ENCODE measurements at places on chromosomes 11 and 22.
A peak's percentile ranks its signal among the peaks of the same experiment; 100 is the strongest.

- DNase-seq, result no peak
Observed at GRCh38 chr11:76115555-76115954, 90.7 kb downstream of the WNT11 start.

GRCh38 chr11:67562963-67563704 is 20.5 kb upstream of the GSTP1 start:
- DNase-seq, result no peak

DNA sequence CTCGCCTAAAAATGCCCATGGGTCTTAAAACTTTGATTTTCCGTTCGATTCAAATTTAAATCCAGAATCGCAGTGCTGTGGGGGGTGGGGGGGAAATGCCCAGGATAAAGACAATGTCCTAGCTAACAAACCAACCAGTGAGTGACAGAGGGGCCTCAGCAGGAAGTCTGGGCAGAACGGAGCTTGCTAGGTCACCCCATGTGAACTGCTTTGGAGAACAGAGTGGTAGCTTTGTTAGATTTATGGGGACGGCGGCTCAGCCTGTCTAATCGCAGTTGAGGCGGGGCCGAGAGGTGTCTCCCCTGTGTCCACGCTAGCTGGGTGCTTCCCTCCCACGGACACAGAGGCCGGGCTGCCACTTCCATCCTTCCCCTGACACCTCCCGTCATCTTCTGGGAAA is 243.9 kb downstream of the CTTN start:
- DNase-seq, result no peak

- DNase-seq, result no peak
Observed at GRCh38 chr11:72001834-72002591, 3.3 kb downstream of the IL18BP start.

GRCh38 chr11:73262851-73263495 is 9.2 kb upstream of the P2RY6 start:
- no peak for DNase-seq

DNA sequence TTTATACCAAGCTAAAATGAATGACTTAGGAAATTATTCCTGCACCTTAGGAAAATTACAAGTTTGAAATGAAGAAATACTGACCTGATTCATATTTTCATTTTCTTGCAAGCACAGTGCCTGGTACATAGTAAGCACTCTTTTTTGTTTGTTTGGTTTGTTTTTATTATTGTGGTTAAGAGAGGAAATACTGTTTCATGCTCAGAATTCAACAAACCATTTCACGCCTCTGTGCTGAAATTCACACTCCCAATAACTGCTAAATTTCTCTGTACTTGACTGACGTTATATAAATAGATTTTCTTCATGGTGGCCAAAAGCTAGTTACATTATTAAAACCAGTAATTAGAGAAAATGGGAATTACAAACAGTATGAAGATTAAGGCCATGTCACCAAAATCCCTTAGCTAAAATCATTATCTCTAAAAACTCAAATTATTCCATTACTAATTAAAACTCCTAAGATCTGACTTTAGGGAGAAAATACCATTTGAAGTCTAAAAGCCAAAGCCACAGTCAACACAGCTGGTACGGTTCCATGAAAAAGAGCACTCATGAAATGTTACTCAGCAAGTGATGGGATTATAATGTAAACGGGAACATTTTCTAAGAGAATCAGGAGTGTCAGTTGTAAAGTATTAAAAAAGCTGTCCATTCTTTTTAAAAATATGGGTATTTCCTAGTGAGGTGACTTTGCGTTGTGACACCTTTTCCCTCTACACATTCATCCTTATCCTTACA is 77.8 kb upstream of the DDI1 start:
- DNase-seq, result no peak

DNA sequence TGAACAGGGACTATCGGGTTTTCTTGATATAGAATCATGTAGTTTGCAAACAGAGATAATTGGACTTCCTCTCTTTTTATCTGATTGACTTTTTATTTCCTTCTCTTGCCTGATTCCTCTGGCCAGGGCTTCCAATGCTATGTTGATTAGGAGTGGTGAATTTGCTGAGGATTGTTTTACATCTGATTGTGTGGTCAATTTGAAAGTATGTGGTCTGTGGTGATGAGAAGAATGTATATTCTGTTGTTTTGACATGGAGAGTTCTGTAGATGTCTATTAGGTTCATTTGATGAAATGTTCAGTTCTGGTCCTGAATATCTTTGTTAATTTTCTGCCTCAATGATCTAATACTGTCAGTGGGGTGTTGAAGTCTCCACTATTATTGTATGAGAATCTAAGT is 713.2 kb upstream of the CCDC179 start:
- DNase-seq, result no peak

DNA sequence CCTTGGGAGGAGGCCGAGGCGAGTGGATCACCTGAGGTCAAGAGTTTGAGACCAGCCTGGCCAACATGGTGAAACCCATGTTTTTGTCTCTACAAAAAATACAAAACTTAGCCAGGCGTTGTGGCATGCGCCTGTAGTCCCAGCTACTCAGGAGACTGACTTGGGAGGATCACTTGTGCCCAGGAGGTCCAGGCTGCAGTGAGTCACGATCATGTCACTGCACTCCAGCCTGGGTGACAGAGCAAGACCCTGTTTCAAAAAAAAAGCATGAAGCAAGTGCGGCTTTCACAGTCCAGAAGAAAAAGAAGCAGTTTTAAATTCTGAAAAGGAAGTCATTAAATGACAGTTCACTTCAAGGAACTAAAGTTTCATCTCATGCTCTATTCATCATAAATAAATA is 7.1 kb upstream of the LTO1 start:
- DNase-seq, result no peak

- DNase-seq, result peak; percentile 48
Observed at GRCh38 chr22:49657275-49657973, 170.2 kb downstream of the BRD1 start.

GRCh38 chr11:125111001-125111342 is 454 bp downstream of the TMEM218 start:
- DNase-seq, result no peak

DNA sequence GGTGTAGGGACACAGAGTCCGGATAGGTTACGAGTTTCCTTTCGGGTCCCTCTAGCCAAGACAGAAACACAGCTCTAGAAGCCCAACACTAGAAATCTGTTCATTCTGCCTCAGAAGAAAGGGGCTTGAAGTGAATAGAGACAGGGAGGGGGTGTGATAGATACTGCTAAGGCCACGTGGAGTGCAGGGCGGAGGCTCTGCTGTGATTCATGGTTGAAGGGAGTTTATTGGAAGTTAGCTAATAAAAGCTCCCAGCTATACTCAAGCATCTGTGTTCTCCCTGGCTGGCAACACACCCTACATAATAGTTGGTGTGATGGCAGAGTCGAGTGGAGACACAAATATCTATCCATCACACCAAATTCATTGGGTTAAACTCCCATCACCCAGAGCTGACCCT is 337.4 kb downstream of the CADM1 start:
- no peak for DNase-seq

GRCh38 chr22:38214302-38215056 is 12.7 kb downstream of the MAFF start:
- DNase-seq, result peak; percentile 75

- no peak for DNase-seq
Observed at GRCh38 chr11:4697585-4697984, at the start of gene OR51E2. Gene OR51E2, minus strand, starts transcription at chr11:4697853. Its CDS starts 15,142 bp downstream, at chr11:4682711.

- DNase-seq, result no peak
Observed at GRCh38 chr22:19448739-19449421, 1.4 kb upstream of the C22orf39 start.

- DNase-seq, result no peak
Observed at GRCh38 chr11:66914505-66914904, 43.7 kb downstream of the PC start.

- no peak for DNase-seq
Observed at GRCh38 chr22:19755145-19755710, 5.3 kb upstream of the TBX1 start.

DNA sequence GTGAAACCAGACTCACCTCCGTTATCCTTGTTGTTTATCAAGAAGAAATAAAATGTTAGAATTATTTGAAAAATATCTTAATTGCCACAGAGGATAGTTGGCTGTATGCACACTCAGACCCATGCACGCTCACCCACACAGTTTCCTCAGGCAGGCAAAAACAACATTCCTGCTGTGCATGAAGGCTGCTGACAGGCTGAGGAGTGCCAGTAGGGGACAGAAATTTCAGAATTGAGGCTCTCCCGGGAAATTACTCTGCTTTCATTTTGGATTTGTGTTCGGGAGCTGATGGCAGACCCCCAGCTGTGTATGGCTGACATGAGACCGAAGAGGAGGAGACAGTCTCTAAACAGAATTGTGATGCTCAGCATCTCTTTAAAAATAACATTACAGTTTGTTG is 87.5 kb downstream of the AMOTL1 start:
- DNase-seq, result no peak

DNA sequence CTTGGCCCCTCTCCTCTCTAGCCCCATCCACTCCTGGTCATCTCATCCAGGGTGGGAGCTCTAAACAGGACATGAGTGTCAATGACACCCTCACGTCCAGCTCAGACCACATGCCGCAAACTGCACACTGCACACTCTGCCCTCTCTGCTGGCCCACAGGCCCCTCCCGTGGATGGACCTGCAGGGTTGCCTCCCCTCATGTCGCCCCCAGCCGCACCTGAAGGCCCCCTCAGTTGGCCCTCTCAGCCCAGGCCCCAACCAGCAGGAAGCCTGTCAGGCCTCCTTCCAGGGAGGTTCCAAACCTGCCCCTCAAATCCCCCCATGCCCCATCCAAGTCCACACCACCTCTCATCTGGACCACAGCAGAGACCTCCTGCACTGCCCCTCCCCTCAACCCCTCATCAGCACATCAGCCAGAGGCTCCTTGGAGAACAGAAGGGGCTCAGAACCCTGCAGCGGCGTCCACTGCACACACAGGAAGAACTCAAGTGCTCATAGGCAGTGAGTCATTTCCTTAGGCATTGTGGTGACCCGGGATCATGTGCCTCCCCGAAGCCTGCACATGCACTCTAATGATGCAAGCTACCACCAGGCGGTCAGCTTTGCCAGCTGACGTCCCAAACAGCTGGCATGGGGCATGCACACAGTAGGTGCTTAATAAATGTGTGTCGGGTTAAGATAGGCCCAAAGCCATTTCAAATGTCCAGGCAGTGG is 12.9 kb upstream of the CDKN1C start:
- no peak for DNase-seq

DNA sequence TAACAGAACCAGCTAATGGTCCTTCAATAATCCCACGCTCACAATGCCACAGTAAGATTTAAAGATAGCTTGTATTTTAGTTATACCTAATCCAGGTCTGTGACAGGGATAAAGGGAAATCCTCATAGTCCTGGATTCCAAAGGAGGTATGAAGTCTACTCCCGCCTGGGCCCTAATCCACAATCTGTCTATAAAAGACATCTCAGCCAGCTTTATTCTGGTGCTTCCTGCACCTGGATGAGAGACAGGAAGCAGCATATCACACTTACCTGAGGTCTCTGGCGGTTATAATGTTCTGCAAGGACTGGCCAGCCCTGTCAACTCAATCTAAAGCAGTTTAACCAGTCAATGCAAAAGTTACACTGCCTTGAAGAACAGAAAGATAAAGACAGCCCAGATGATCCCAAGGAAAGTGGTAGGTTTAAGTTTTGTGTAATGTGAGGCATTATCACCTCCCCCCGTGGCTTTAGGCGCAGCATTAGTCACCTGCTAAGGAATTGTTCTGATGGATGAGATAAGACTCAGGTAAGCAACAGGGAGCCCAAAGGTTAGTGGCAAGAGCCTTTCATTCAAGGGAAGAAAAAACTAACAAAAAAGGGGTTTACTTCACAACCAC is 57.6 kb downstream of the PLEKHA7 start:
- DNase-seq, result no peak

DNA sequence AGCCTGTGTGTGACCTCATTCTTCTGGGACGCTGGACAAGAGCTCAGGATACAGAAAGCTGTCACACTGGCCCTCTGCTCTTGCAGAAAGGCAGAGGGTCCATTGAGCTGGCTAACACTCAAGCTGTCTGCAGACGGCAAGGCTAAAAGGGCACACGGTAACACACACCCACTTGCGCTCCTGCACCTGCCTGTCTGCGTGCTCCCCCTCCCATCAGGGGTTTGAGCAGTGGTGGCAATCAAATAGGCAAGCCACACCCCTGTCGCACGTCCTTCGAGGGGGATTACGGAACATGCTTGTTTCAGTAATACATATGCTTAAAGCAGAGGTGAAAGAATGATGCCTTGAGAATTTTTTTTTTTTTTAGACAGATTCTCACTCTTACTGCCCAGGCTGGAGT is 7.1 kb upstream of the QSER1 start:
- DNase-seq, result no peak

DNA sequence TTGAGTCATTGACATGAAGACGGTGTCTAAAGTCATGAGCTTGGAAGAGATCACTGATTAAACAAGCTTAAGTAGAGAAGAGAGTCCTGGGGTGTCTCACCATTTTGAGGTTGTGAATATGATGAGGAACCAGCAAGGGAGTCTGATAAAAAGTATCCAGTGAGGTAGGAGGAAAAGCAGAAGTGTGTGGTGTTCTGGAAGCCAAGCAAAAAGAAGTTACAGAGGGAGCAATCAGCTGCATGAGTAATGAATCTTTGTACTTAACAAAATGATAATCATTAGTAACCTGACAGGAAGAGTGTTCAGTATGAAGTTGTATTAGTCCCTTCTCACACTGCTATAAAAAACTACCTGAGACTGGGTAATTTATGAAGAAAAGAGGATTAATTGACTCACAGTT is 131.3 kb downstream of the C11orf87 start:
- DNase-seq, result no peak

GRCh38 chr22:17350292-17350691 is 19.0 kb upstream of the CECR2 start:
- no peak for DNase-seq

DNA sequence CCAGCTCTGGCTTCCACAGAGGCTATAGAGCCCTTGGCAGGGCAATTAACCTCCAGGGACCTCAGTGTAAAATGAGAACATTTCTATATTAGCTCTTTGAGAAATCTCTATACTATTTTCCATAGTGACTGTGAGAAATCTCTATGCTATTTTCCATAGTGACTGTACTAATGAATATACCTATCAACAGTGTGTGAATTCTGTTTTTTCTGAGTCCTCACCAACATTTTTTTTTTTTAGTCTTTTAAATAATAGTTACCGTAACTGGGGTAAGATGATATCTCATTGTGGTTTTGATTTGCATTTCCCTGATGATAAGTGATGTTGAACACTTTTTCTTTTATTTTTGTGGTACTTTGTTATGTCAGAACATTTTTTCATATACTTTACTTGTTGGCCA is 7.0 kb upstream of the MTNR1B start:
- DNase-seq, result no peak

DNA sequence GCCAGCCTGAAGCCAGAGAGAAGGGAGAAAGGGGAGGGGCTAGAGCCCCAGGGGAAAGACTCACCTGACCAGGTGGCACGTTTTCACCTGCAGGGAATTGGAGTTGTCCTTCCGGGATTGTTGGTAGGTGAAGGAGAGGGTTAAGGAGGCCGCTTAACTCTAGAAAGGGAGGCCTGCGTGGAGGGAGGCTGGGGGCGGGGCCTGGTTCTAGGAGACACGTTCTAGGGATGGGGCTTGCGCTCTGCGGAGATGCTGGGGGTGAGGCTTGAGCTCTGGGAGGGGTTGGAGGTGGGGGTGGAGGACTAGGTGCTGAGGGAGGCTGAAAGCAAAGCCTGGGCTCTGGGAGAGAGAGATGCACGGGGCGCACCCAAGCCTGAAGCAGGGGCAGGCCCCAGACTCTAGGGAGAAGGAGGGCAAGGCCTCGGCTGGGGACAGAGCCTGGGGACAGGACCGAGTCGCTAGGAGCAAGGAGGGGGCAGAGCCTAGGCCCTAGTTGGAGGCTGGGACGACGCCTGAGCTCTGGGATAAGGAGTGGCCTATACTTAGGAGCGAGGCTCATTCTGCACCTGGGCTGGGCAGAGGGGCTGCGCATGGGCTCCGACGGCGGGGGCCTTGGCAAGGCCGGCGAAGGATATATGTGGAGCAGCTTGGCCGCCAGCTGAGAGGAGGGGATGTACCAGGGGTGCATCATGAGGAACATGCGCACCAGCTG is 2.4 kb downstream of the RASGRP2 start:
- DNase-seq, result no peak
